ENCODE measurements at places on chromosomes 11 and 22. TPM values are rescaled to one million over a fixed set of nuclear protein-coding genes. Genes with fewer than 3 reads are reported as not detected.

Gene TNNI2
- total RNA-seq, result not detected

GRCh38 chr11:32137263-32137662 lies 46.4 kb downstream of the RCN1 start:
- peak; percentile 96 for DNase-seq

Gene CHEK1
- total RNA-seq, result 63.4 TPM

DNA sequence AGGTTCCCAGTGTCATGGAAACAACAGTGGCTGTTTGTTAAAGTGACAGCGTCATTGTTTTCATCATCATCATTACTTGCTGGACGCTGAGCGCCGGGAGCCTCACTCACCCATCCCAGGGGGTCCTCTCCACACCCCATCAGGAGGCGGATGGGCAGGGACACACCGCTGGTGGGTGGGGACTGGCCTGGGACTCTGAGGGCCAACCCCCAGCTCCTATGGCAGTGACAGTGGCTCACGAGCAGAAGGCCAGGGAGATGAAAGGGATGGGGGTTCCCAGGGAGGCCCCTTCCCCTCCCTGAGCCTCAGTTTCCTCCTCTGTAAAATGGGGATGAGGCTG lies 76.6 kb upstream of the PRR5 start:
- no peak for DNase-seq

- no peak for DNase-seq
These were observed 19.4 kb upstream of the SNX32 start for GRCh38 chr11:65814131-65814985.

GRCh38 chr11:35041070-35041554 lies 97.9 kb upstream of the CD44 start:
- no peak for DNase-seq

GRCh38 chr11:69721745-69722144 lies 17.9 kb upstream of the FGF19 start:
- DNase-seq, result no peak

Gene GLB1L3
- not detected for total RNA-seq

DNA sequence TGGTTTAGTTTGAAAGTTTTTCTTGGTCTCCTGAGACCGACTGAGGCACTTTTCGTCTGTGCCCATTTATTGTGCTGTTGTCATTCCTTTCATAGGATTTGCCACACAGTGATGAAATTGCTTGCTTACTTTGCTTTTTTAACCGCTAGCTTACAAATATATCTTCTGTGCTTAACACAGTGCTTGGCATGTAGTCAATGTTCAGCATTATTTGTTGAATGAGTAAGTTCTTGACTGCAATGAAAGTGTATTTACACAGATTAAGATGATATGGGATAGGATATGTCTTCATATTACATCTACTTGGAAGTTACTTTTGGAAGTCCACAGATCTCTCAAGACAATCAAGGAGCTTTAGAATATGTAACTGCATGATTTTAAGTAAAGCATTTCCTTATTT lies 91.2 kb downstream of the GRIA4 start:
- no peak for DNase-seq

DNA sequence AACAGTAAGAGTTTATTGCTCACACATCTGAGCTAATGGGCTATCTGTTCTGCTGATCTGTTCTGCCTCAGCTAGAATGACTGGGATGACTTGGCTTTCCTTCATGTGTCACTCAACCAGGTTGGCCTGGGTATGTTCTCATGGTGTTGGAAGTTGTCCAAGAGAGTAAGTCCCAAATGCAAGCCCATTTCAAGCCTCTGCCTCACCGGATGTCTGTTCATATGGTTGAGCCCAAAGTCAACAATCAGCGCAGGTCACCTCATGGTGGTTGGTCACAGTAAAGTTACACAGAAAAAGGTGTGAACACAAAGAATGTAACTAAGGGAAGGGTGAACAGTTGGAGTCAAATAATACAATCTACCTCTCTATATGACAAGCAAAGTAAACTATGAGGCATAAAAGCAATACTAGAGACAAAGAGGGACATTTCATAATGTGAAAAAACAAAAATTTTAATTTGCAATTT lies 1.9 kb downstream of the GDPD4 start:
- peak; percentile 18 for DNase-seq

Gene CXCR5
- total RNA-seq, result not detected

GRCh38 chr22:45587638-45588505 lies 83.8 kb upstream of the ATXN10 start:
- peak; percentile 30 for DNase-seq

Gene SPDYC
- not detected for total RNA-seq

Gene PNPLA3
- total RNA-seq, result 21.7 TPM

GRCh38 chr22:38716826-38717225 lies 11.1 kb downstream of the GTPBP1 start:
- no peak for DNase-seq

GRCh38 chr11:87894961-87895360 lies 280.3 kb downstream of the RAB38 start:
- no peak for DNase-seq

GRCh38 chr22:23163665-23164064 lies 16.6 kb upstream of the BCR start:
- DNase-seq, result no peak

Gene GP1BB
- 22.1 TPM for total RNA-seq

Gene MYH9
- 481 TPM for total RNA-seq

GRCh38 chr11:97905101-97905500 lies 1115.6 kb upstream of the CNTN5 start:
- no peak for DNase-seq

DNA sequence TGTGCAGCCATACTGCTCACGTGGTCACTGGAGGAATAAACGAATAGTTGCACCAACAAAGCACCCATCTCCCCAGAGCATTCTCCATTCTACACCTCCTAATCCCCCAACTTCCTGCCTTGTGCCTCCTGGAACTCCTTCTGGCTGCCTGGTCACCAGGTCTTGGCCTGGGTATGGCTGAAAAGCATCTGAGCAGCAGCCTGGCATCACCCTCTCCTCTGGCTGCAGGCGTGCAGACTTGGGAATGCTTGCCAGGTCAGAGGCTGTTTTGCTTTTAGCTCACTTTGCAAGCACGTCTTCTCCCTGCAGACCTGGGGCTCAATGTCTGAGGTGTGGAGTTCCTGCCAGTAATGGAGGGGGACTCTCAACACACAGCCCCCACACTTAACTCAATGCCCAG lies 33.3 kb upstream of the KCNJ11 start:
- no peak for DNase-seq

DNA sequence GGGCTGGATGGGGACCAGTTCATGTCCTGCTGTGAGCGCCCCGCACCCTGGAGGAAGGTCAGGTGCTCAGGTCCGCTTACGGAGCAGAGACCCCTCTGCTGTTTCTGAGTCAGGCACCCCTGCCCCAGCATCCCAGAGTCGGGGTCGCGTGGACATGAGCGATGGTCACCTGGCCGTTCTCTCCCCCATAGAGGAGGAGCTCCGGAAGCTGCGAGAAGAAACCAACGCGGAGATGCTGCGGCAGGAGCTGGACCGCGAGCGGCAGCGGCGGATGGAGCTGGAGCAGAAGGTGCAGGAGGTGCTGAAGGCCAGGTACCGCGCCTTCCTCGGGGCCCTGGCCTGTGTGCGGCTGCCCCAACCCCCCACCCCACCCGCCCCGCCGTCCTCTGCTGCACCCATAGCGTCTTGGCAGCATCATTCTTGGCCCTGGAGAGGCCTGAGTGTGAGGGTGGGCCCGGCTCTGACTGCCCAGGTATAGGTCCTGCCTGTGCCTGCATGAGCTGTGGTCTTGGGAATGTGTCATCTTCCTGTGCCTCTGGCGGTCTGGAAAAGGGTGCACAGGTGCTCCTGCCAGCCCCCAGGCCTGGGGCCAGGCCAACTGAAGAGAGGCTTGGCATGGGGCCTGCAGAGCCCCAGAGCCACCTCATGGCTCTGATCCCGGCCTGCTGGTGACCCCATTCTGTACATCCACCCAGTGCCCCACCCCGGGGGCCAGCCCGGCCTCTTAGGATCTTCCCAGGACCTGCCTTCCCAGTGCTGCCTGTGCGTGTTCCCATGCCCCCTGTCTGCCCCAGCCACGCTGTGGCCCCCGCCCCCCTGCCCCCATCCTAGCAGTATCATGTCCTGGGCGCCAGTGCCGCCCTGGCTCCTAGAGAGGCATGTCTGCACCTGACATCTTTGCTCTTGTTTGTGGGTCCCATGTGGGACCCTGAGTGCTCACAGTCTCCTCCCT lies 38.1 kb downstream of the GRAMD4 start:
- DNase-seq, result no peak

- DNase-seq, result no peak
These were observed 13.7 kb downstream of the COA4 start for GRCh38 chr11:73862986-73863385.

Gene PLEKHA7
- 0.29 TPM for total RNA-seq

Gene PDE2A
- 0.06 TPM for total RNA-seq

Gene MMP8
- not detected for total RNA-seq

DNA sequence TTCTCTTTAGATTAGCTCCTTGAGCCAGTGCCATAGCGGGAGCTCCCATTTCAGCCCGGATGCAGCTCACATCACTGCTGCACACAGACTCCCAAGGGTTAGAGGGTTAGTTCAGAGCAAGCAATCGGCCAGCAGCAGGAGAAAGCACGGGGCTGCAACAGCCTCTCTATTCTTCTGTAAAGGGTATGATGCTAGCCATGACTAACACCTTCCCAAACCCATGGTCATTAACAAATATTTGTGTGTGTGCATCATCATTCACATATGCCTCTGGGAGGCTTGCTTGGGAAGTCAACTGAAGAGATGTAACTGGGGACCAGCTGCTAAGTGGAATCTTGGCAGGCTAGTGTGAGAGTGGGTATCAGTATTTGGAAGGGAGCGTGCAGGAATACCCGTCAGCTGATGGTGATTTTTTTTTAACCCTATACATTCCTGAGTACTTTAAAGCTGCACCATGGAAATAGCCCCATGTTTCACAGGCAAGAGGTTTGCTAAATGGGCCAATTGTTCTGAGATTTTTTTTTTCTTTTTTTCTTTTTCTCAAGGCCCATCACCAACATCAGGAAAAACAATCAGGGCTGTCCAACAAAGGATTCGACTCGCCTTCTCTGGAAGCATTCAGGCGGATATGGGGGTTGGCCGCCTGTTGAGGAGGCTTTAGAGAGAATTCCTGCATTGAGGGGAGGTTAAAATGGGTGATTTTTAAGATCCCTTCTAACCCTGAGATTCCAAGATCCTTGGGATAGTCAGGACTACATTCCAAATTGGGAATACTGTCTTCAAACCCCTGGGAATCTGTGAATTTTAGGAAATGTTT lies 33.2 kb upstream of the CCDC89 start:
- DNase-seq, result peak; percentile 100

Gene SEPTIN5
- 44.8 TPM for total RNA-seq

Gene KRTAP5-2
- not detected for total RNA-seq

GRCh38 chr22:42977569-42977968 lies 37.4 kb downstream of the PACSIN2 start:
- no peak for DNase-seq

GRCh38 chr11:32312865-32313403 lies 122.4 kb downstream of the WT1 start:
- peak; percentile 66 for DNase-seq

DNA sequence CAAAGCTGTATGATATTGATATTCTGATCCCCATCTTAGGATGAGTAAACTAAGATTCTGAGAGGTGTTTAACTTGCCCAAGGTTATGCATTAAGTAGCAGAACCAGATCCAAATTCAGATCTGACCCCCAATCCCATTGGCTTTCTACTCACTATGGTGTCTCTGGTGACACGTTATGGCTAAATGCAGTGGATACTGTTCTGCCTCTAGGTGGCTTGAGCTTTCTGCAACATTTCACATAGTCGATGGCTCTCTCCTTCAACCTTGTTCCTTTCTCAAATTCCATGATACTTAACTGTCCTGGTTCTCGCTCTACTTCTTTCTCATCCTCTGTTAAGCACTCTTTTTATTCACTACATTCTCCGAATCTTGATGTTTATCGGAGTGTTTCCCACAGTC lies 9.4 kb downstream of the C11orf97 start:
- DNase-seq, result no peak

DNA sequence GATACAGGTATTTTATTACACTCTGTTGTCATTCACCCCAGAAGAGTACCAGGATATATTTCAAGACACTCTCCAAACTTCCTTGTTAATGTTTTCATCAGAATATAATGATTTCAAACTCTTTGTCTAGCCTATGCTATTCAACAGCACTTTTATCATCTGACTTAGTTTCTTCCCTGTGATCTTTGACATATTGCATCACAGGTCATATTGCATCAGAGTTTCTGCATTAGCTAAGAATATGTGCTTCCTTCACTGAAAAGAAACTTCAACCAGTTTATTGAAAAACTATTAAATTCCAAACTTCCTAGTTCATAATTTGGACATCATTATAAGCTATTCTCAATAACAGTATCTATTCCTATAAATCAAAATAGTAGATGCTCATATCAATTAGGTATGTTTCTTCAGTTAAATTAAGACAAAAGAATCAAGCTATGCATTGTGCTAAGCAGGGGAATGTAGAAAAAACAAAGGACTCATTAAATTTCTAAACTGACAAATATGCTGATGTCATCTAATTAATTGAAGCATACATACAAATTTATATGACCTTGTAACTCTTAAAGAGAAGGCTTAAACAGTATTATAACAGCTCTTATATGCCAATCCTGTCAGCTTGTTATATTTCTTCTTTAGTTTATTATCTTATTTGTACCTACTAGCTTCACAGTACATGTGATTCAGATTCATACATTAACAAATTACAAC lies 361.8 kb upstream of the LUZP2 start:
- no peak for DNase-seq

DNA sequence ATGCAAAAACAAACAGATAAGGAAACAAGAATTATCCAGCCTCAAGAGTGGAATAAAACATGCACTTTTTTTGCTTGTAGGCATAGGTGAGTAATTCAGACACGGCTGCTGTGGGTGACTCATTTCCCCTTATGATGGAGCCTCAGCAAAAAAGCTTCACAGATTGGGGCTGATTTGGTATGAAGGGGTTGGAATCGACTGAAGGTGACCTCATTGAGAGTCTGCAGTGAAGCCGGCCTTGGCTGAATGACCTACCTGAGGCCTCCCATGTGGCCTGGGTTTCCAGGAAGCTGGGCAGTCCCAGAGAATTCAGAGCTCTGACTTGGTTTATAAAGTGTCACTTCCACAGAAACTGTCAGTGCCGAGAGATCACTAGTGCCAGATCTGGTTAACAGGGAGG lies 34.2 kb upstream of the VPREB1 start:
- peak; percentile 70 for DNase-seq

- DNase-seq, result no peak
These were observed 1.2 kb downstream of the CYTH4 start for GRCh38 chr22:37283393-37283937.

Data from LHCN-M2 (cell line).